Keratinocyte (primary cell): ENCODE measurements at places on chromosomes 1 and 21. TPM values are rescaled to one million over a fixed set of nuclear protein-coding genes. Genes with fewer than 3 reads are reported as not detected.

UAP1 gene
- polyA plus RNA-seq, result 81.8 to 150 TPM (median 129 TPM) in 3 replicates

SERPINC1 gene
- polyA plus RNA-seq, result 0.14 to 0.26 TPM (median 0.18 TPM) in 3 replicates

C1orf185 gene
- not detected in 3 replicates for polyA plus RNA-seq

ABL2 gene
- 37.6 to 52.6 TPM (median 41.8 TPM) in 3 replicates for polyA plus RNA-seq

BEND5 gene
- 0.06 TPM in 1 of 3 replicates, not detected in the others for polyA plus RNA-seq

FLG2 gene
- polyA plus RNA-seq, result 0.15 to 0.98 TPM (median 0.41 TPM) in 3 replicates

CD53 gene
- polyA plus RNA-seq, result 0.09 to 0.58 TPM (median 0.19 TPM) in 3 replicates

HUNK gene
- 0.01 to 0.03 TPM in 2 of 3 replicates, not detected in the other for polyA plus RNA-seq

GBP2 gene
- 0.26 to 0.95 TPM (median 0.43 TPM) in 3 replicates for polyA plus RNA-seq

KLHDC9 gene
- polyA plus RNA-seq, result 0.32 to 0.73 TPM (median 0.54 TPM) in 3 replicates

MTARC2 gene
- 0.43 to 0.75 TPM (median 0.73 TPM) in 3 replicates for polyA plus RNA-seq

ARHGAP29 gene
- polyA plus RNA-seq, result 40.0 to 79.7 TPM (median 67.7 TPM) in 3 replicates

RSPH1 gene
- 0.50 to 0.84 TPM (median 0.50 TPM) in 3 replicates for polyA plus RNA-seq

PRKAA2 gene
- polyA plus RNA-seq, result 0.08 to 0.21 TPM (median 0.21 TPM) in 3 replicates

B3GALT2 gene
- not detected in 3 replicates for polyA plus RNA-seq

SPTA1 gene
- not detected in 3 replicates for polyA plus RNA-seq
